Stimulated activated CD8-positive, alpha-beta memory T cell treated with anti-CD3 and anti-CD28 coated beads, Interleukin-7, amount 100 ng/mL, for 24 hours (primary cell): ENCODE measurements at places on chromosomes 13 and 19.
A peak's percentile ranks its signal among the peaks of the same experiment; 100 is the strongest.

DNA sequence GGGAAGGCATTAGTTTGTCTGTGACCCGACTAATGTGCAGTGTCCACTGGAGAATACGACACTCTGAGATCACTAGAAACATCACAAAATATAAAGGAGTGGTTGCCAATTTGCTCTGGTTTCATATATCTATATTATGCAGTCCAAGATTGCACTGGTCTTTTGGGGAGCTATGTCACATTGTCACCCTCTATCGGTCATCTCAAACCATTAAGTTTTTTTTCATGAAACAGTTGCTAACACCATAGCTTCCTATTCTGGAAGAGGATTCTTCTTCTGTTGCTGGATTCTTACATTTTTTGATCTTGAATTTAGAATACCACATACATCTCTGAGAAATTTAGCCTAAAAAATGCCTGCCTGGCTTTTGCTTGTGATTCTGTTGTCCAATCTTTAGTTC lies 168.6 kb downstream of the LACC1 start:
- DNase-seq: no peak

- no peak for DNase-seq
Observed at GRCh38 chr19:44603201-44603945, 10.0 kb upstream of the IGSF23 start.

- no peak for DNase-seq
Observed at GRCh38 chr19:16359964-16360363, 35.3 kb downstream of the KLF2 start.

DNA sequence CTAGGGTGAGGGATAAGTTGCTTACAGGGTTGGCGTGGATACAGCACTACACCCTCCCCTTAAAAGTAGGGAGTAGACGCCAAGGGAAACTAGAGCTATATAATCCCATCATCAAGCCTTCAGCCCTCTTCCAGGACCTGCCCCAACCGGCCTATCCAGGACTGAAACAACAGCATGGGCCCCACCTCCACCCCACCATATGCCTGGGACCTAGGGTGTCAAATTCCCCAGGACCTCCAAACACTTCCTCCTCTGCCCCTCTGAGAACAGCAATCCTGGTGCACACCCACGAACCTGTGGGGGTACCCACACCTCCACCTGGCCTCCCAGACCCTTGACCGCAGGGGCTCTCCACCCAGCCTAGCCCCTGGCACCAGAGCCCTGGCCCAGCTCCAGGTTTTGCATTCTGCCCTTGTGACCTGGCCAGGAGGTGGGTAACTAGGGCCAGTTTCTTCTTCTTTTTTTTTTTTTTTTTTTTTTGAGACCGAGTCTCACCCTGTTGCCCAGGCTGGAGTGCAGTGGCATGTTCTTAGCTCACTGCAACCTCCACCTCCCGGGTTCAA lies 1.4 kb upstream of the CYP2F1 start:
- no peak for DNase-seq

DNA sequence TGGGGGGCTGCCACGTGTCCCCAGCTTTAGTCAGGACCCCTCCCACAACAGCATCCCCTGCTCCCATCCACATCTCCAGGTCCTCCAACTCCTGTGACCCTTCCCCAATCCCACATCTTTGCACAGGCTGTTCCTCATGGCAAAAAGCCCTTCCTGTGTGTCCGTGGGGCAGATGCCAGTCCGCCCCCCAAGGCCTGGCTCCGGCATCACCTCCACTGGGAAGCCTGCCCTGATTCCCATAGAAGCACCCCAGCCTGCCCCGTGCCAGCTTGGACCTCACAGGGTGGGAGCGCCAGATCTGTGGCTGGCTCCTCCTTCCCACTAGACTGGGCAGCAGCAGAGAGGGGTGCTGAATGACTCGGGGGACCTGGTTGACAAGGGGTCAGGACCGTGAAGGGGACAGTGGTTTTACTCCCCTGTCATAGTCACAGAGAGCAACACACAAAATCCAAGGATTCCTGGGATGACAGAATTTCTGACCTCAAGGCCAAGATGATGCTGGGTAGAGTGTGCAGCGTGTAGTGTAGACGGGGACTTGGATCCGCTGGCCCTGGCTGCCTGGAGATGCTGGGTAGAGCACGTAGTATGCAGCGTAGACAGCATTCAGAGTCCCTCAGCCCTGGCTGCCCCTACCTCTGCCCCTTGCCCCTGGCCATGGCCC lies 13.3 kb downstream of the KLF2 start:
- no peak for DNase-seq

- DNase-seq: no peak
Observed at GRCh38 chr13:113726961-113727411, 32.0 kb upstream of the TMEM255B start.

DNA sequence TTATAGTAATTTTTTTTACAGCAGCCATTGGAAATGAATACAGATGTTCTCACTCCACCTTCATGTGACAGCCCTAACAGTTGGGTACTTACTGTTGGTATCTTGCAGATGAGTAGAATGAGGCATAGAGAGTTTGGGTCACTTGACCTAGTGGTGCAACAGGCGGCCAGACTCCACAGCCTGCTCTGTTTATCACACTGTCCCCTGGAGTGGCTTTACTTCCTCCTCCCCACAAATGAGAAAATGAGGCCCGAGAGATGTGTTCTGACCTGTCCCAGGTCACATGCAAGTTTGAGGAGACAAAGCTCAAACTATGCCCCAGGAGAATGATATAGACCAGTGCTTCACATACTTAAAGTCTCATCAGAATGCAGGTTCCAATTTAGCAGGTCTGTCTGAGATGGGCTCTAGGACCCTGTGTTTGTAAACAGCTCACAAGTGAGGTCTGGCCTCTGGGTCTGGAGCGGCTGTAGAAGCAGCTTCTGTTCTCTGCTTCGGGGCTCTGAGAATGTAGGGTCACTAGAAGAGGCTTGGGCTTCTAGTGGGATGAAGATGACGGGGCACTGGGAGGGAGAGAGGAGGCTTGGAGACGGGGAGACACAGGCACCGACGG lies 37.4 kb upstream of the RCBTB2 start:
- DNase-seq: no peak

GRCh38 chr13:63512095-63512494 lies 2096.4 kb upstream of the PCDH20 start:
- DNase-seq: no peak

DNA sequence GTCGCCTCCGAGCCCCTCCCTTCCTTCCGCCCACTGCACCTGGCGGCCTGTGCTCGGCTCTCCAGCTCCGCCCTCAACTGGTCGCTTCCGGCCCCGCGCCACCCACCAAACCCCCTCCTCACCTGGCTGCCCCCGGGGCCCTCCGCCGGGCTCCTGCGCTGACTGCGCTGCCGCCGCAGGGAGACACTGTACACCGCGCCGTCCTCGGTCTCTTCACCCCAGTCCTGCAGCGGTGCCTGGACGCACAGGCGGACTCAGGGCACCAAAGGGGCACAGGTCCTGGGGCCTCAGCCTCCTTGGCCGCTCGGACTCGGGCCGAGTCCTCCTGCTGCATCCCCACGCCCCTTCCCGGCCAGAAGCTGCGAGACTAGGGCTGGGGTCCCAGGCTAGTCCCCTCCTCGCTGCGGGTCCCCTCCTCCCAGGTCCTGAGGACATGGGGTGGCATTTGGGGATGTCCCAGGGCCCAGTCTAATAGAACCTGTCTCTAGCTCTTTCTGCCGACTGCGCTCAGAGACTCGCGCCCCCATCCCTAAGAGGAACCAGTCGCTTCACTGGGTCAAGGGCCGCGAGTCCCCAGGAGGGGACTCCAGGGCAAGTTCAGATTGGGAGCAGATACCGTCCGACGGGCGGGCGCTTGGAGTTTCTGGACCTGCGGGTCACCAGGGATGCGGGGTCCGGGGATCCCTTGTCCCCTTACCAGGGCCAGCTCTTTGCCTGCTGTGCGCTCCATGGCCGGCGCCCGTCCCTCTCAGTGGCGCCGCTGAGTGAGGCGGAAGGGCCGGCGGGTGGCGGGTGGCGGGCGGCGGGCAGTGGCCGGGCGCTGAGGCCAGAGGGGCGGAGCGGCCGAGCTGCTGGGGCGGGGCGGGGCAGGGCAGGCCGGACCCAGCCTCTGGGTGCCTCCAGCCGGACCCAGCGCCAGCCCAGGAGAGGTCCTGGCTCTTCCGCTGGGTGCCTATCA lies at the start of gene RGL3:
Gene RGL3, minus strand, starts transcription at position 766 of the 958 bp plus-strand sequence. Its CDS starts 36 bp downstream, at position 730.
- no peak for DNase-seq

DNA sequence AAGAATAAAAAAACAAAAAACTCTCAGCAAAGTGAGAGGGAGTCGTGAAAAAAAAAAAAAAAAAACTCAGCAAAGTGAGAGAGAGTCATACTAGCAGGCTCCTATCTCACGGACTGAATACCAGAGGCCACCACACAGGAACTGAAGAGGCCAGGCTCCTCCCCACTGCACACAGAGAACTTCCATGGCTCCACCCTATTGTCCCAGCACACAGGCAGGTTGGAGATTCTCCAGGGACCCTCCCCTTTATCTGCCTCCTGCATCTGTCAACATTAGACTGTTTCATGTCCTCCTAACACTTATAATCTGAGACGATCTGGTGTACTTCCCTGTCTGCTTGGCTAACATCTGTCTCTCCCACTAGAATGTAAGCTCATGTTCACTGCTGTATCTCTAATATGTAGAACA lies 37.0 kb upstream of the FARP1 start:
- DNase-seq: no peak

- DNase-seq: no peak
Observed at GRCh38 chr13:41974262-41974900, 13.5 kb upstream of the VWA8 start.

- no peak for DNase-seq
Observed at GRCh38 chr13:29594303-29594709, 1.2 kb downstream of the SLC7A1 start.

GRCh38 chr19:24062190-24062589 lies 24.8 kb upstream of the ZNF254 start:
- DNase-seq: no peak

GRCh38 chr13:79663435-79663834 lies 182.5 kb downstream of the NDFIP2 start:
- no peak for DNase-seq

DNA sequence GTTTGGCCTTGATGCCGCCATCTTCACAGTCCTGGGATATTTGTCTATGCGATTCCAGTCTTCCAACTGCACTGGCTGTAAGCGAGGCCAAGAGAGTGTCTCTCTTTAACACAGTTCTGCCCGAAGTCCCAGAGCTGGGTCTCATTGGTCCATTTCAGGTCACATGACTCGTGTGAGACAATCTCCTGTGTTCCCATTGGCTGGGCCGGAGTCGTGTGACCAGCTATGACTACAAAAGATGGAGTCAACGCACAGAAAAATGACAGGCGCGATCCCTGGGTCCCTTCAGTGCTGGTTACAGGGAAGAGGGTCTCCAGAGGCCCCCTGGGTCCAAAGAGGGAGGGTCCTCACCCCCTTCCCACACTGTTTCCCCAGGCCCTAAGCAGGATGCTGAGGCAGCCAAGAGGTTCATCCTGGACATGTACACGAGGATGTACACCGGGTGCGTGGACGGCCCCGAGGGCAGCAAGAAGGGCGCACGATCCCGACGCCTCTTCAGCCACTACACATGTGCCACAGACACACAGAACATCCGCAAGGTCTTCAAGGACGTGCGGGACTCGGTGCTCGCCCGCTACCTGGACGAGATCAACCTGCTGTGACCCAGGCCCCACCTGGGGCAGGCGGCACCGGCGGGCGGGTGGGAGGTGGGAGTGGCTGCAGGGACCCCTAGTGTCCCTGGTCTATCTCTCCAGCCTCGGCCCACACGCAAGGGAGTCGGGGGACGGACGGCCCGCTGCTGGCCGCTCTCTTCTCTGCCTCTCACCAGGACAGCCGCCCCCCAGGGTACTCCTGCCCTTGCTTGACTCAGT lies 15.9 kb upstream of the S1PR4 start:
- no peak for DNase-seq

DNA sequence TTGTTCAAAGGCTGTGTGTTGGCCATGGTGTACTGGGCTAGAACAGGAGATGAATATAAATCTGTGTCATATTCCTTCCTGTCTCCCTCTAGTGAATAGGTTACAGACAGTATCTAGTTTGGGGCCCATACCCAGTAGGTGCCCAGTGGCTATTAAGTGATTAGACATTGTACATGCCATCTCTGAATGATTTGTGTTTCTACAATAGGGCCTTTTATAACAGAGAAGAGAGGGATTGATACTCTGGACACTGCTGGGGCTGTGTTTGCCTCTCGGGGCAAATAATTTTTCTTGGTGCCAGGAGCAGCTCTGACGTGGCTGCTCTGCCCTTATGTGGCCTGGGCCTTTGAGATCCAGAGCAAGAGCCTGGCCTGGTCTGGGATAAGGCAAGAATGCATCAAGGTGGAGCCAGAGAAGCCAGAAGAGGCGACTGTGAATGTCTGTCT lies 403.1 kb downstream of the SPRY2 start:
- no peak for DNase-seq

DNA sequence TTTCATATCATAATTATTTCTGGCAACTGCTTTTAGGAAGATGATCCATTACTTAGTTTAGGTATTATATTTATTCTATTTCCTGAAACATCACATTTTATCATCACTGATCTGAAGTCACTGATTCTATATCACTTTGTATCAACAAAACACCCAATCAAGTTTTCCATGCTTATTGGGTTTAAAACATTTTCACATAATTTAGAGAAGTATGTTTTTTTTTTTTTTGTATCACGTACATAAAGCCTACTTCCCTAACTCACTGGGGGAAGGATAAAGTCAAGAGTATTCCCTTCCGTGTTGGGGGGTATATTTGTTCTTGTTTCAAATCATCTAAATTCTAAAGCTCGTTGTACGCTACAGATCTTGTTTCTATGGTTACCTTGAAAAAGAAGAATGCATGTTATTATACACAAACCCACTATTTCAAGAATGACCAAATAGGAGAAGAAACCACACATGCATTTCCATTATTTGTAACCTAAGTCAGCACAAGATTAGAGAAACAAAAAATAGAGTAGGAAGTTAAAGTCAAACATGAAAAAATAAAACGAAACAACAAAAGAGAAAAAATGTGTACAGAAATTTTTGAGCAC lies 637.2 kb upstream of the MIR17HG start:
- no peak for DNase-seq

GRCh38 chr13:20411638-20412342 lies 113.9 kb downstream of the CRYL1 start:
- peak; percentile 12 for DNase-seq

DNA sequence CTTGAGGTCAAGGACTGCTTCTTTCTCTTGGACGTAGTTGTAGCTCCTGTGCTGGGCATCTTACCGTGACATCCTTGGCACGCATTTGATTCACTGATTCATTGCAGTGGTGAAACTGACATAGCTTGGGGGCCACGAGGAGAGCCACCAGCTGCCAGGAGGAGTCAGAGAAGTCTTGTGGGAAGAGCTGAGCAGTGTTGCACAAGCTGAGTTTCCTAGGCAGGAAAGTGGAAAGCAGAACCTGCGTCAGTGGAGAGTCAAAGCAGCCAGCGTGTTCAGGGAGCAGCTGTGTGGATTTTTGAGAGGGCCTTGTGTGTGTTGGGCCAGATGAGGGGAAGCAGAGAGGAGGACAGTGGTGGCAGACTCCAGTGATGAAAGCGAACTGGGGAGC lies 5.3 kb upstream of the GPR183 start:
- DNase-seq: no peak

- no peak for DNase-seq
Observed at GRCh38 chr13:50679321-50679720, 164.2 kb downstream of the DLEU7 start.

GRCh38 chr13:114058051-114058867 lies 74.2 kb downstream of the RASA3 start:
- DNase-seq: no peak
